Stimulated activated CD8-positive, alpha-beta memory T cell treated with anti-CD3 and anti-CD28 coated beads, Interleukin-7, amount 100 ng/mL, for 1 hour (primary cell): ENCODE measurements at places on chromosomes 4 and X.

DNA sequence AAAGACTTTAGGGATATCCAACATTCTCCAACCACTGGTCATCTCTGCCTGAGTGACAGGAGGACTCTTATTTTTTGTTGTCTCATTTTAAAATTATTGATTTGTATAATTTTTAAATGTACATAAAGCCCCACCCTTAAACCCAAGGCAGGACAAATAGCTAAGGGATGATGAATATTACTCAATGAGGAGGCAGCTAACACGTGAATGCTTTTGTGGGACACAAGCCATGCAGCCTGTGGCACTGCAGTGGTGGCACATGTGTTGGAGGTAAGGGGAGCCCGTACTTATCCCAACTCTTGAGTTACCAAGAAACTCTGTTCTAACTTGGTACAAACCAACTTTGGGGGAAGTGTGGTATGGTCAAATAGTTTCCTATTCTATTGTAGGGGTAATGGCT, 19.5 kb downstream of the MID1IP1 start:
- no peak for DNase-seq

- no peak for DNase-seq
Observed at GRCh38 chrX:144722307-144722706, 525.0 kb upstream of the SPANXN1 start.

GRCh38 chr4:8534611-8535010, 45.6 kb upstream of the GPR78 start:
- no peak for DNase-seq

DNA sequence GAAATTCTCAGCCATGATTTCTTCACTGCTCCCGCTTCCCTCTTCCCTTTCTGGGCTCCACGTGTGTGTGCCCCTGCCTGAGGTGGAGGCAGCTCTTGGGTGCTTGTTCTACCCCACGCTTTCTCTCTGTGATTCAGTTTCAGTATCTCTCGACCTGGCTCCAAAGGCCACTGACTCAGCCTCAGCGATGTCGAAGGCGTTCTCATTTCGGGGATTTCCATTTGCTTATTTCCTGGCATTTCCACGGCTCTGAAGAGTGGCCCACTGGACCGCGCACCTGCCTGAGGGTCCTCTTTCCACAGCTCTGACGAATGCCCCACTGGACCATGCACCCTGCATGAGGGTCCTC, 52.4 kb downstream of the GAK start:
- DNase-seq = no peak

DNA sequence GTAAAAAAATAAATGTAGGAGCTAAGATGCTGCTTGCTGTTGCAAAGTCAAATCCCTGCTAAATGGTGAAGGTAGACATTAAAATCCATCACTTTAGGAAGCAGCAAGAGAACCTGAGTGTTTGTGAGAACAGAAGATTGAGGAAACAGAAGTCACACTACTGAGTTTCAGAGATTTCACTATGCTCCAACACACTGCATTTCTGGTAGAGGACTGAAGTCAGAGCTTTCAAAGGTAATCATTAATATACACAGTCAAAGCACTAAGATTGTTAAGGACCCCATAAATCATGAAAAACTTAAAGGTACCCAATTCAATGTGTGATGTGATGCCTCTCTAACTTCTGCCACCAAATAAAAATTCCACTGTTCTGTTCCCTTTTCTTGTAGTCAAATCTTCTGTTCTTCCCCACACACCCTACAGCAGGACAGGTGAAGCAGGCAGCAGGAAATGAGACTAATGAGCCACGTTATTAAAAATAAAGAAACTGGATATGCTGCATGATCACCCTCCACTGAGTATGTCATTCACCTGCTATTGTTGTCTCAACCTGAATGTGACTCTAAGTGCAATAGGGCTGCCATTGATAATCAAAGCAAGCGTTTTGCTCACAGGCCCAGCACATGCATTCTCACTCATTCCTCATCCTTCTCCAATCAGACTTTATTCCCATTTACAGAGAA, 28.9 kb upstream of the APELA start:
- no peak for DNase-seq

- DNase-seq = no peak
Observed at GRCh38 chr4:77671051-77671450, 65.4 kb downstream of the CXCL13 start.

- DNase-seq = no peak
Observed at GRCh38 chr4:52877694-52878093, 15.6 kb downstream of the RASL11B start.

- DNase-seq = no peak
Observed at GRCh38 chrX:115940888-115941332, 229.6 kb upstream of the AGTR2 start.

DNA sequence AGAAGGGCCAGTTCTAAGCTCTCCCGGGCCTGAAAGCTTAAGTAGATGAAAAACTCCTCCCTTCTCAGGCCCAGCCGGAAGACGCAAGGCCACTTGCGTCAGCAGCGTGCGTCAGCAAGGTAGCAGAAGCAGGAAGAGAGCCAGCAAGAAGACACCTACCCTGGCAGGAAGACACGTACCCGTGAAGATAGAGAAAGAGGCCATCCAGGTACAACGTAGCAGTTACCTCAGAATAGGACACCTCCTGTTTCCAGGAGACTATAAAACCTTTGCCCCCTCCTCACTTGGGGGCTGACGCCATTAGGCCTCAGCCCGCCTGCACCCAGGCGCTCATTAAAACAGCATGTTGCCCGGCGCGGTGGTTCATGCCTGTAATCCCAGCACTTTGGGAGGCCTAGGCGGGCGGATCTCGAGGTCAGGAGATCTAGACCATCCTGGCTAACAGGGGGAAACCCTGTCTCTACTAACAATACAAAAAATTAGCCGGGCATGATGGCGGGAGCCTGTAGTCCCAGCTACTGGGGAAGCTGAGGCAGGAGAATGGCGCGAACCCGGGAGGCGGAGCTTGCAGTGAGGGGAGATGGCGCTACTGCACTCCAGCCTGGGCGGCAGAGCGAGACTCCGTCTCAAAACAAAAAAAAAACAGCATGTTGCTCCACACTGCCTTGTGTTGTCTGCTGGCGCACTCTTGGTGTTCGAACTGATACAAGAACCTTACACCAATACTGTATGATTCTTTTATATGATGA, 242.7 kb upstream of the NWD2 start:
- DNase-seq = no peak

- DNase-seq = no peak
Observed at GRCh38 chr4:123233136-123233768, 163.3 kb upstream of the SPRY1 start.

GRCh38 chrX:130330146-130330545, 9.6 kb upstream of the SLC25A14 start:
- DNase-seq = no peak

- DNase-seq = no peak
Observed at GRCh38 chrX:134501941-134502340, 42.0 kb downstream of the HPRT1 start.

DNA sequence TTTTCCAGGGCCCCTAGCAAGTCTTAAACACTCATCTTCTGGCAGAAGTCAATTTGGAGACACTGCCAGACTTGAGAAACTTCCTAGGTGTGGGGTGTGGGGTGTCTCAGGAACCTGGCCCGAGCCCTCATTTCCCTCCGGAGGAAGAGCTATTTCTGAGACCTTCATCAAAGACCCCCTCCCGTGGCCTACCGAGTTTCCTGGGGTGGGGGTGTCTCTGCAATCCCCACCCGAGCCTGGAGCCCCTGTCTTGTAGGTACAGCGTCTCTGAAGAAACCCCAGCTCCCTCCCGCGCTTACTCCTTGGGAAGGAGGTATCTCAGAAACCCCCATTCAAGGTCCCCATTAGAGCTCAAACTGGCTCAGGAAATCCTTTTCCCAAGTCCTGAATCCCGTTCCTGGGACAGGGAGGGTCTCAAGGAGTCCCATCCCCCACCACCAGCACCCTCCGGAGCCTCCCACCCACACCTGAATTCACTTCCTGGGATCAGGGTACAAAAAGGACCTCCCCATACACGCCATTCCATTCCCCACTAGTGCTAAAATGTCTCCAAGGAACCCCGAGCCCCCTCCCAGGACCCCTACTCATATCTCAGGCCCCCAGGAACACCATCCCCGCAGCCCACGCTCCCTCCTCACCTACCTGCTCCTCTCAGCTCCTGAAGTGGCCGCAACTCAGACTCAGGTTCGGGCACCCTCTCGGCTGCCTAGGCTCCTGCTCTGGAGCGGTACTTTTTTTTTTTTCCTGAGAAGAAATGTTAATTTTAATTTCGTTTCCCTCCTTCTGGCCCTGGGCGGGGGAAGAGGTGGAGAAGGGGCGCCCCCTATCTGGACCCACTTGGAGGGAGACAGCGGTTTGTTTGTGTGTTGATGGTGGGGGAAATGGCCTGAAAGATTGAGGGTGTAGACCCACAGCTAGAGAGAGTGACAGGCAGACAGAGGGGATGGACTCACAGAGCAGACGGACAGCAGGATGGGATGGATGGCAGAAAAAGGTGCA, 1.1 kb downstream of the SLC38A5 start:
- DNase-seq = no peak

GRCh38 chrX:65148232-65148631, 172.0 kb upstream of the ZC4H2 start:
- DNase-seq = no peak

GRCh38 chr4:85919200-85919887, 440.5 kb downstream of the MAPK10 start:
- no peak for DNase-seq

GRCh38 chrX:106177106-106177981, 9.2 kb downstream of the PWWP3B start:
- DNase-seq = no peak

- no peak for DNase-seq
Observed at GRCh38 chr4:81757691-81758090, 286.0 kb upstream of the RASGEF1B start.

DNA sequence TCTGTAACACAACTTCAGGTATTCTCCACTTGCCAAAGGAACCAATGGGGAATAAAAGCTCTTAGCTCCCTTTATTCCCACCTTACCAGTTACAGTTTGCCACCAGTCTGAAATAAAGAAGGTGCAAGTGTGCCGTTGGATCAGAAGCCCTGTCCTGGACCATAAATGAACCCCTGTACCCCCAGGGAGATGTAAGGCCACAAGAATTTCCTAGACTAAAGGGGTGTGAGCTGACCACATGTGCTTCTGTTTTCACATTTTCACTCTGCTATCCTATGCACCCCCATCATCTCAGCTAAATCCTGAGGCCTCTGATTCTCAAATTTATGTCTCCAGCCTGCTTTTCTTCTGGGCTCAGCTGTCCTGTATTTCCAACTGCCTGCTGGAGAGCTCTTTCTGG, 221.2 kb downstream of the SPRY1 start:
- DNase-seq = no peak

- DNase-seq = no peak
Observed at GRCh38 chr4:103443324-103443723, 245.2 kb upstream of the CENPE start.

DNA sequence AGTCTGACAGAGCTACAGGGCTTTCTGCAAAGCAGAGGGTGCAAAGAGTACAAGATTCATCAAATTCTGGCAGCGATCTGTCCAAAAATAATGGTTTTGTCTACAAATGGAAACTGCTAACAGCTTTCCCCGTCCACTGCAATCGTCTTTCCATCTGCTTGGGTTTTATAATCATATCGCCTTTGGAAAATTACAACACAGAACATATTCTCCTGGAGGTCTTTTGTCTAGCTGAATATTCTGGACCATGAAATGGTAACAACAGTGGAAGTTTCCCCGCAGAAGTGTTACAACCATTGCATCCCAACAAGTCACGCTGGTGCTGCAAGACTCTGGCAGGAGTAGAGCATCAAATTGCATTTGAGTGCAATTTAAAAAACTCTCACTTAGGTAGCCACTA, 101.2 kb upstream of the BOD1L1 start:
- DNase-seq = no peak

GRCh38 chr4:21780148-21780547, 168.4 kb downstream of the KCNIP4 start:
- no peak for DNase-seq

DNA sequence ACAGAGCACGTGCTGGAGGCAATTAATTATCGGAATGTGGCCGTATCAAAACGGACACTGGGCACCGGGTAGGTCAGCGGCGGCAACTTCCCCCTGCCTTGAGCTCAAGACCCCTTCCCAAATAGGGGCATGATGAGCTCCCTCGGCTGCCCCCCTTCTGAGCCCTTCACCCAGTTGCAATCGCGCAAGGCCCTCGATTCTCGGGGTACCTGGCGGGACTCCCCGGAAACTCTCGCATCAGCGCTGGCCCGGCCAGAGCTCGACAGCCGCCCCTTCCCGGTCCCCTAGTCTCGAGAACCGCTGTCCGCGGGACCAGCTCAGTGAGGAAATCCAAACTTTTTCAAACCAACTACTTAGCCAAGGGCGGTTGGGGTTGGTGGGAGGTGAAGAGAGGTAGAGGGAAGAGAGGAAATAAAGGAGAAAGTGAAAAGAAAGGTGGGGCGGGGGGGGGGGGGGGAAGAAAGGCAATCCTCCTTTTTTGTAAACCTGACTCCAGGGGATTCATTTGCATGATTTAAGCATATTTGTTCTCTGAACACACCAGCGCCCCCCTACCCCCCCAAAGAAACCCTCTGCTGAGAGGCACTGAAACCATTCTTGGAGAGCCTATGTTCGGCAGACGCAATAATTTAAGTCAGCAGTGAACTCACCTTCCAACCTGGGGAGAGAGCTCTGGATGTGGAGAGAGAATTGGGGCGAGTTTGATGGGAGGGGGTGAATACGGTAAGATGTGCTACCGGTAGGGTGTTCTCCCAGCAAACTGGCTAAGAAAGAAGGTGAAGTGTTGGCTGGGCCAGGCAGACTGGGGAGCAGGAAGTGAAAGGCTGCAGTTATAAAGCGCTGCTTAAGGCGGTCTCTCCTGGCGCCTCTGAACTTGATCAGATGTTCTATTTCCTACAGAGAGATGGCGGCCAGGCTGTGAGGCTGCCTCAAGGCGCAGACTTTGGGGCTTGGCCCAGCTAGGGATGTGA, 2.0 kb upstream of the ZIC3 start:
- DNase-seq = no peak

DNA sequence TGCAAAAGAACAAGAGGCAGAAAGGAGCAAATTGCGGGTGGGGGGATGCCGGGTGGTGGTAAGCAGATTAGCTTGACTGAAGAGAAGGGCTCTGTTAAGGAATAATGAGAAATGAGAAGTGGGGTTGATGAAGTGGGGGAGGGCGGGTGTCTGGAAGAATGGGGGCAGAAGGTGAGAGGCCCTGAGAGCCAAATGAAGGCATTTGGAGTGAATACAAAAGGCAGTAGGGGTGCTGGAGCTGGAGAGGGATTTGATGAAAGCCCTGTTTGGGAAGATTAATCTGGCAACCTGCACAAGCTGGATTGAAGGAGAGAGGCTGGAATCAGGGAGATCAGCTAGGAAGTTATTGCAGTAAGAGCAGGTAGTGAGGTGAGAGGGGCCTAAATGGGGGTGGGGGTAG, 82.1 kb downstream of the GUCY2F start:
- DNase-seq = no peak
